Immature natural killer cell (primary cell): ENCODE measurements at places on chromosomes 12 and 14.

DNA sequence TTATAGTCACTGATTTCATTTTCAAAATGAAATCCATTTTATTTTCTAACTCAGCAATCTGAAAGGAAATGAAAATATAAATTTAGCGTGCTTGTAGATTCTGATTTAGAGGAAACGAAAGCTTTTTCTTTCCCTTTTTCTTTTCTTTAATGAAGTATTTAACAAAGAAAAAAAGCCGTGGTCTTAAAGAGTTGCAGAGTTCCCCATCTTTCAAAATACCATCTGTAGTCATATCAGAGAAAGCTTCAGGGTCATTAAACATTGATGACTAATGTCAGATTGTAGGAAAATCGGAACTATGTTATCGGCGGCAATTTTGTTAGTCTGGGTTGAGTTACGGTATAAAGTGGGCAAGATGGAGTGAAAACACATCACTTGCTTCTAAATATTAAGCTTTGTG is 32.3 kb downstream of the DRAM1 start:
- no peak for DNase-seq

DNA sequence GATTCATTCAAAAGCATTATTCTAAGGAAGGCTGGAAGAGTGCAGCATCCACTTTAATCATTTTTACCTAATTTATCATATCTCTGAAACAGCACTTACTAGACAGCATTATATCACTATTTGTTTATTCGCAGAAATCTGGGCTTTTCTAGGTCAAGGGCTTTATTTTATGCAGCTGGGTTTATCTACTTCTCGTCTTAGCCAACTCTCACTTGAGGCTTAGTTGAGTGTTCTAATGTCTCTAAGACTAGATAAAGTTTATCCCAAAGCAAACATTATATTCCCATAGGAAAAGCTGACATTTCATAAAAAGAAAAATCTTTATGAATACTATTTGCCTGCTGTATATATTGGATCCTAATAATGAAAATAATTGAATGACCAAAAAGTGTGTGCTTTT is 720.8 kb upstream of the FLRT2 start:
- DNase-seq, result no peak

GRCh38 chr14:68284834-68285233 is 465.3 kb downstream of the RAD51B start:
- DNase-seq, result no peak

- no peak for DNase-seq
Measured at GRCh38 chr14:65168840-65169239, 66.5 kb upstream of the MAX start.

DNA sequence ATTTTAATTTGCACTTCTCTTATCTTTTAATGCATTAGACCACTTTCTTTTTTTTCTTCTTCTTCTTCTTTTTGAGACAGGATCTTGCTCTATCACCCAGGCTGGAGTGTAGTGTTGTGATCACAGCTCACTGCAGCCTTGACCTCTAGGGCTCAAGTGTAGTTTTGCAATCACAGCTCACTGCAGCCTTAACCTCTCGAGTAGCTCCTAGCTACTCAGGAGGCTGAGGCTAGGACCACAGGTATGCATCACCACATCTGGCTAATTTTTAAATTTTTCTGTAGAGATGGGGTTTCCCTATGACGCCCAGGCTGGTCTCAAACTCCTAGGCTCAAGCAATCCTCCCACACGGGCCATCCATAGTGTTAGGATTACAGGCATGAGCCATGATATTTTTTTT is 12.7 kb downstream of the TMED8 start:
- no peak for DNase-seq

- DNase-seq, result peak; percentile 13
Measured at GRCh38 chr12:14885718-14886221, at the start of gene MGP. TSS of gene MGP (minus strand) at chr12:14885854. CDS start at chr12:14885791, 63 bp downstream.

DNA sequence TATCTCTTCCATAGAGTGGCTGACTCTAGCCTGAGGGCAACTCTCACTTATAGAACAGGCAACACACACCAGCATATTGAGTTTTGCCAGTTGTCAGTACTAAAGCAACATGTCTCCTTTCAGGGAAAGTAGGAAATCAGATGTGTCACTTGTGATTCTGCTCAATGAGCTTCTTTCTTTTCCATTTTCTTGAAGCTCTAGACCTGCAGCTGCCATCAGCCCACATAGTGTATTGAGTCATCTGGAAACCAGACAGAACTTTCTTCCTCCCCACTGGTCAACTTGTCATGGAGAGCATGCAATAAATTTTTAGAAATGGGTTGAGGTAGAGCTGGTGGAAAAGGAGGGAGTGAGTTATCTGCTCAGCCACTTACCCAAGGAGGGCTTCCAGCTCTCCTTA is 209.0 kb upstream of the PLEKHG7 start:
- DNase-seq, result no peak

DNA sequence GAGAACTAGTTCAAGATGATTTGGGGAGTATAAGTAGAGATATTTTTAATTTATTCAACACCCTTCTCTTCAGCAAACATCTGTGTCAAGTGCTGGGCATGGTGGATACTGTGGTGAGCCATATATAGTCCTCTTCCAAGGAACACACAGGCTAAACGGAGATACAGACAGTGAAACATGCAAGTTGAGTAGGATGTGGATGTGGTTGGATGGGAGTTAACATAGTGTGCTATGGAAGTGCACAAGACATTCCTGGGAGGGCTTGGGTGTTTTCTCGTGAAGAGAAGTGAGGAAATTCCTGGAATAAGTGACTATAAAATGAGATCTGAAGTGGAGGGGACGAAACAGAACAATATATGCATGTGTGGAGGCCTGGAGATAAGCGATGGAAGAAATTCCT is 181.1 kb upstream of the NPAS3 start:
- DNase-seq, result no peak

DNA sequence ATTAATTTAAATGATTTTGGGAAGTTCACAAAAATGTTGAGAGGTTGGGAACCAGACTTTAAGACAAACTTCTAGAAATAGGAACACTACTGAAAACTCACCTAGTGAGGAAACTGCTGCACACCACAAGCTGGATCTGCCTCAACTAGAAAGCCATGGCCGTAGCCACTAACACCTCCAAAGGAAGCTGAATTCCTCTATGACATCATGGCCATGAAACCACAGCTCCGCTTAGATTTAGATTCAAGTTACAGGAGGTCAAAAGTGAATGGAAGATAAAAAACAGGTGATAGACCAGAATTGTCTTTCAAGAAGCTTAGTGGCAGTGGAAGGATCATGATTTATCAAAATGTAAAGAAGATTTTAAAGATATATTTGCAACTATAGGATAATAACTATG is 208.8 kb upstream of the ALG10 start:
- no peak for DNase-seq

- peak; percentile 74 for DNase-seq
Measured at GRCh38 chr14:24605435-24606190, 3.9 kb downstream of the GZMH start.

DNA sequence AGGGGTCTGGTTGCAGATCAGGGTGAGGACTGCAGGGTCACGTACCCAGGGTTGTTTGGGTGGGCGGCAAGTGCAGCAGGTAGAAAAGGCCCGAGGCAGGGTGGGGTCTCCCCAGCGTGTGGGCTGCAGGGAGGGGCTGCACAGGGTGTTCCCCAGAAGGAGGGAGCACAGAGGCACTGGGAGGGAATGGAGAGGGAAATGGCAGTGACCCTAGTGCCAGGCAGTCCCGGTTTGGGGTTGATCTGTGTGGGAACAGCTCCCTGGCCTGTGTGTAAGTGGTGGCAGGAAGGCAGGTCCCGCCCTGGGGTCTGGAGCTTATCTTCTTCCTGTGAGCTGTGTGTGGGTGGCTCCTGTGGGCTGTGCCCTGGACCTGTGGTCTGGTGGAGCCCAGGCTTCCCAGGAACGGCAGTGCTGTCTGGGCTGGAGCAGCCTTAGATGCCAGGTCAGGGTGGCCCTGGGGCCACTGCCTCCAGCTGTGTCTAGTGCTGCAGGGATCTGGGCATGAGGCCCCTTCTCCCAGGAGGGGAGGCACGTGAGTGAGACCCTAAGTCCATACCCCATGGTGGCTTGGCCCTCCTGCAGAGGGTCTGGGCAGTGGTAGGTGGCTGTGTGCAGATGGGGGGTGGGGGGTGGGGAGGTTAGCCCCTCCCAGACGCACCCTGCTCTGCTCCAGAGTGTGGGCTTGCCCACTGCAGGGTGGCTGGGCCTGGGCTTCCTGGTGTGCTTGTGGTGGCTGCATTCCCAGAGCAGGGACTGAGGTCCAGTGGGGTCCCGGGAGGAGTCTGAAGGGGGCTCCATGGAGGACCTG is 363.5 kb downstream of the TMEM121 start:
- DNase-seq, result no peak

DNA sequence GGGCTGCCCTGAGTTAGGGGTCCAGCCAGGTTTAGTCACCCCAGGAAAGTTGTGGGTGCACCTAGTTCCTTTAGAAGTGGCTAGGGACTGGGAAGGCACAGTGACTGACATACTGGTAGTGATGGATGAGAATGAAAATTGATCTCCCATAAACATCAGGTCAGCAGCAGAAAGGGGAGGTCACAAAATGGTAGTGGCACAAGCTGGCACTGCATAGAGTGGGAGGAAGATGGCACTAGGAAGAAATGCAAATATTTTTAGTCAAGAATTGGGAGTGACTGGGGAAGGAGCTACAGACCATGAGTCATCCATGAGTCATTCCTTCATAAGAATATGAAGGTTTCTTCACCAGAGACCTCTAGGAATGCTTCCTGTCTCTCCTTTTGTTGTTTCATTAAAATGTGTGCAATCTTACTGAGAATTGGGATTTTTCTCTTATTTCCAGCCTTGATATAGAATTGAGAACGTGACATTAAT is 198.3 kb upstream of the AMIGO2 start:
- no peak for DNase-seq

GRCh38 chr14:20789230-20789813 is 8.3 kb downstream of the RNASE6 start:
- no peak for DNase-seq

- DNase-seq, result no peak
Measured at GRCh38 chr12:127038761-127039160, 1228.2 kb upstream of the TMEM132C start.

- DNase-seq, result no peak
Measured at GRCh38 chr12:62265511-62265910, 5.3 kb downstream of the USP15 start.

DNA sequence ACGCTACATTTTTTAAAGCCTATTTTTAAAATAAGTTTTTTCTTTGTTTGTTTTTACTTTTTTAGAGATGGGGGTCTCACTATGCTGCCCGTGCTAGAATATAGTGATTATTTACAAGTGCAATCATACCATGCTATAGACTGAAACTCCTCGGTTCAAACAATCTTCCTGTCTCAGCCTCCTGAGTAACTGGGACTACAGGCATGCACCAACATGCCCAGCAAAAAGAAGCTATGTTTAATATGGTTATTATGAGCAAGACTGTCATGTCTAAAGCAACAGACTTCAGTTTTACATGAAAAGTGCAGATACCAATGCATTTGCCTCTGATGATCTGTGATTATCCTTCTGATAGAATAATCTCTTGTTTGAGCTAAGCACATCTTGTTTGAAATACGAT is 45.6 kb upstream of the SGPP1 start:
- DNase-seq, result no peak

GRCh38 chr12:57218030-57218853 is 1.6 kb downstream of the NXPH4 start:
- no peak for DNase-seq

- DNase-seq, result no peak
Measured at GRCh38 chr12:120091371-120092090, 25.0 kb downstream of the RAB35 start.

GRCh38 chr12:132407451-132407961 is 78.1 kb upstream of the GALNT9 start:
- no peak for DNase-seq

GRCh38 chr14:39841088-39841487 is 408.9 kb upstream of the FBXO33 start:
- DNase-seq, result no peak

DNA sequence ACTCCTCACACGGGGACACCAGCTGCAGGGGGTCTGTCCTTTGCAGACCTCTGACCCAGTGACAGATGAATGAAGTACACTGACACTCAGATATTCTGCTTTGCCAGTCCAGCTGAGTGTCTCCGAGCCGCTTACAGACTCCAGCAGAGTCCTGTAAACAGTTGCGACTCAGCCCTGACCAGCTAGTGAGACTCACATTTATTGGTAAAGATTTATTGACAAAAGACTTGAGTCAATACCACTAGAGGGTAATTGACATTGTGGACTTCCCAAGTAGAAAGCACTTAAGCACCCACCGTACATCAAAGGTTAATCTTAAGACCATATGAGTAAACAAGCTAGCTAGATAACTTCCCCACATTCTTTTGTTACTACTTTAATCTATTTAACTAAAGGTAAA is 9.8 kb upstream of the FKBP4 start:
- no peak for DNase-seq

DNA sequence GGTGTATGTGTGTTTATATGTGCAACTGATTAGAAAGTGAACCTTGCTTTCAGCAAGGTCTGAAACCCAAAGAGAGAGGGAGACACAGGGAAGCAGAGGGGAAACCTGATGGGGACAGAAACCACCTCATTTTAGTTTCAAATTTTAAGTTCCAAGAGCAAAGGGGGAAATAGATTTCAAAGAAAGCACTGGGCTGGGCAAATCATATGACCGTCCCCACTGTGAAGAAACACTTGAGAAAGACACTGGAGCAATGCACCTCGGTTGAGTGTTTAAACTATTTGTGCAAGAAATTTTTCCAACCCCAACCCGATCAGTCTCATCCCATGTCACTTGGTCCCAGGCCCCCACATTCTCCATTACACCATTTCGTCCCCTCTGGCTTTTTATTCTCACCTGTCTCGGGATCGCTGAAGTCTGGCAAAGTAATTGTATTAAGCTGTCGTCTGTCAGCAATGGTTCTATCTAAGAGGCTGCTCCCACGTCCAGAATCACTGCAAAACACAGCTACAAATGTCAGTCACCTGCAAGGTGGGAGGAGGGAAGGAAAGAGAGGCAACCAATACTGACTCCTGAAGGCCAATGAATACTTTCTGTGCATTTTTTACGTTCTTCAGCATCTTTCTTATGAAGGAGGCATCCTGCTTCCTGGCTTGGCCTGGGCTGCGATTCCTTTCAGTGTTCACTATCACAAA is 205.7 kb downstream of the TTC7B start:
- DNase-seq, result no peak

- DNase-seq, result peak; percentile 75
Measured at GRCh38 chr12:55996201-55996714, 818 bp upstream of the SUOX start.

DNA sequence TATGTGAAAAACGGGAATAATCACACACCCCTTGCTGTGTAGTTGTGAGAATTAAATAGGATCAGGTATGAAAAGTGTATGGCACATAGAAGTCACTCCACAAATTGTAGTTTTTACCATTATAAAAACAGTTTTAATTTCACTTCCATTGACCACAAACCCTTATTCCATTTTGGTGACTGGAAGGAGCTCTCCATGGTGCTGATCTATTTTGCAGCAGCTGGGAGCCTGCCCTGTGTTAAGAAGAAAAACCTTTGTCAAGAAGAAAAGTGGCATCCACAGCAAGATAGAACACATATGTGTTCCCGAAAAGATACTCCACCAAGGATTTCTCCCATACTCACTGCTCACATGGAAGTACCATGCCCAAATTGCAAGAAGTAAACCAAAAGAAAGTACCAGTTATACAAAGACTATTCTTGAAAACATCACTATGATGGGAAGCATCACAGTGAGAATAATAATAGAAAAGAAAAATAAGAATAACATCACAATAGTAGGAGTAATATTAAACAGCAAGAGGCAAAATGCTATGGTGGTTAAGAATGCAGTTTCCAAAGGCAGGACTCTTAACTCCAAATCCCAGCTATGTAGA is 58.7 kb downstream of the TUNAR start:
- no peak for DNase-seq

- DNase-seq, result no peak
Measured at GRCh38 chr12:11758087-11758486, 108.6 kb downstream of the ETV6 start.

- no peak for DNase-seq
Measured at GRCh38 chr12:105480162-105480561, 149.7 kb downstream of the C12orf75 start.
